NCI-H1105 (cell line): ENCODE measurements at places on chromosomes 2 and 18.

DNA sequence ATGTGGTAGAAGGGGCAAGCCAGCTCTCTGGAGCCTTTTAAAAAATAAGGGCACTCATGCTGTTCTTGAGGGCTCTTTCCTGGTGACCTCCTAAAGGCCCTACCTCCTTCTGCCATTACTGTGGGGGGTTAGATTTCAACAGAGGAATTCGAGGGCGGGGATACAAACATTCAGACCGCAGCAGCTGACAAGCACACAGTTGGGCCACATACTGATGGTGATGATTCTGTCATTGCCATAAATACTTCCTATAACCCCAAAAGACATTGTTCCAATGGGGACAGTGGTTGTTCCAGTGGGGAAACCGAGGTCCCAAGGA, 67.0 kb downstream of the TSHZ1 start:
- DNase-seq = no peak

GRCh38 chr18:67109535-67109934, 407.0 kb downstream of the DSEL start:
- DNase-seq = no peak

DNA sequence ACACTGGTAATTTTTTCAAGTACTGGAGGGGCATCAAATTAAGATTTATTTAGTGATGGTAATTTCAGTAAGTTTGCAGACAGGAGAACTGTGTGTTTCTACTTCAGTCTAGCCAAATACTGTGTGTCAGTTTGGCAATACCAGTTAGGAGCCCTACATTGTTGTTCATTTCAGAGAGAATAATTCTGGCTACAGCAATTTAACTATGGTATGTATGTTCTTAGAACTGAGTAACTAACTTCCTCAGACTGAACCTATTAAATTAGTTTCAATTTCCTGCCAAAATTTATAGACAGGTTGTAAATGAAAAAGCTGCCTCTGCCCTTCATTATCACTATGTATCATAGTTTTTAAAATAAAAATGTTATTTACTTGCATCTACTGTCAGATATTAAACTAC, 332.4 kb downstream of the PARD3B start:
- DNase-seq = no peak

- DNase-seq = no peak
These were observed 22.0 kb upstream of the INHBB start for GRCh38 chr2:120323807-120324399.

- no peak for DNase-seq
These were observed 6.7 kb upstream of the SDC1 start for GRCh38 chr2:20231598-20232026.

GRCh38 chr2:121513597-121514333, 16.9 kb upstream of the RNU4ATAC start:
- no peak for DNase-seq

DNA sequence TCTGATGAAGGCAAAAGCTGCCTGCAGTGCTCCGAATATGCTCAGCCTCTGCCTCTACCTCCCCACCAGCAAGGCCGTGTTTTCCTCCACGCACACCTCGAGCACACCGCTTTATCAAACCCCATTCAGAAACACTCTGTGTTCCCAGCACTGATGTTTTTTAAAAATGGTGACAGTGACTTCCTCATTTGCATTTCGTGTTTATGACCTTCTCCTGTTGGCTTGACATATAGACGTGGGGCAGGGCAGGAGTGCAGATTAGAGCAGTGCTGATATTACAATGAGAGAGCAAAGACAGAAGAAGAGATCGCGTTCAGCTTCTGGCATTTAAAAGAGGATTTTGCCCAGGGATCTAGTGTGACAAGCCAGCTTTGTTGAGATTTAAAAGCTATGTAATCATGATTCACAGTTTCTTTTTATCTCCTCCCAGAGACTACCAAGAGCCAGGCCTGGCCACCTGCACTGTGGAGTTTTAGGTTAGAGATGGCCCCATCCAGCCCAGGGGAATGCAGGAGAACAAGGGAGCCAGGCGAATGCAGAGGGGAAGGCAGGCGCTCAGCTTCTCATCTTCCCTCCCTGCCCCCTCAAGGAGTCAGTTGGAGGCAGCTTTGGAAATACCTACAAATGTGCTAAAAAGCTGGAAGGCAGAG, 61.5 kb upstream of the NEDD4L start:
- no peak for DNase-seq

GRCh38 chr18:62418258-62418657, 93.1 kb downstream of the TNFRSF11A start:
- no peak for DNase-seq

GRCh38 chr2:45885171-45885621, 233.7 kb downstream of the PRKCE start:
- DNase-seq = no peak
